CD4-positive, alpha-beta T cell treated with Interleukin-17A for 1 hour (primary cell): ENCODE measurements at places on chromosomes 3 and 15.

DNA sequence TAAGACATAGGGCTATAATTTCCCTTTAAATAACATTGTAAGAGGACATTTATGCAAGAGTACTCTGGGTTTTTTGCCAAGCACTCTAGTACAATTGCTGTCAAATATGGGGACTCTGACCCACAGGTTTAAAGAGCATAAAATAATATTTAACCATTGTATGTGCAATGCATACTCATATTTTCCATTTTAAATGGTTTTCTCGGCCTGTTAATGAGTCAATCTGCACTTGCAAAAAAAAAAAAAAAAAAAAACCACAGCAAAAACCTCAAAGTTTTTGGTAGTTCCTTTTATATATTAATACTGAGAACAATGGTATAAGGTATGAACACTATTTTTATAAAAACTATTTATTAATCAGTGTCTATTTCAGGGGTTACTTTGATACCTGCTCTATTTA is 304.0 kb upstream of the CBLB start:
- peak; percentile 36 for DNase-seq

- no peak for DNase-seq
These were observed 32.5 kb downstream of the NME9 start for GRCh38 chr3:138297059-138297607.

DNA sequence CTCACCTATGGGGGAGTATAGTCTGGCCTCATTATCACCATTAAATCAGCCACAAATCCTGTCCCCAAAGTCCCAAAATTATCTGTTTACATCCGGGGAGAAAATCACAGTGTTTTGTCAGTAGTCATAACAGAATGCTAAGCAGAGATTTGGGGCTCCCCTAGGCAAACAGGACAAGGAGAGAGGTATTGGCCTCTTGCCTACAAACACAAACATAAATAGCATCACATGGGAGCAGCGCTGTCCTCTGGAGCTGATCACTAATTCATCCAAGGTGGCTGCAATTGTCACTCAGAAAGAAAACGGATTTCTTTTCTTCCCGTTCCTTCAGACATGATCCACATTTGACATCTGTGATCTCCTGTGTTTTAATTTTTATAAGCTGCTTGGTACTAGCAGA is 1028.1 kb downstream of the NTRK3 start:
- DNase-seq = no peak

DNA sequence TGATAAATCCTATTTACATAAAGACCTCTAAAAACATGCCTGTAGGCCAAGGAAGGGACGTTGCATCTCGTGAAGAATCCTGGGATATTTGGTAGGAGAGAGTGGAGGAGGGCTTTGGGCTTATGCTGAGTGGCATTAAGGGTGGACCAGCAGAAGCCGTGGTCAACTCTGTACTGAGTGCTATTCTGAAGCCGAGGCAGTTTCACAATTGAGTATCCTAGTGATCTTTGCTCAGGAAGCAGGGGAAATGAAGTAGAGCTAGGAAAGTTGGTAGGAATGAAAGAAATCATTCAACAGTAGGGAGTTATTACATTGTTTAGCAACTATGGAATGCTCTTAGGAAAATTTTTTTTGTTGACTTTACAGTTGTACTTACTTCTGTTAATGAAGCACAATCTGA is 24.2 kb downstream of the MCTP2 start:
- DNase-seq = no peak

DNA sequence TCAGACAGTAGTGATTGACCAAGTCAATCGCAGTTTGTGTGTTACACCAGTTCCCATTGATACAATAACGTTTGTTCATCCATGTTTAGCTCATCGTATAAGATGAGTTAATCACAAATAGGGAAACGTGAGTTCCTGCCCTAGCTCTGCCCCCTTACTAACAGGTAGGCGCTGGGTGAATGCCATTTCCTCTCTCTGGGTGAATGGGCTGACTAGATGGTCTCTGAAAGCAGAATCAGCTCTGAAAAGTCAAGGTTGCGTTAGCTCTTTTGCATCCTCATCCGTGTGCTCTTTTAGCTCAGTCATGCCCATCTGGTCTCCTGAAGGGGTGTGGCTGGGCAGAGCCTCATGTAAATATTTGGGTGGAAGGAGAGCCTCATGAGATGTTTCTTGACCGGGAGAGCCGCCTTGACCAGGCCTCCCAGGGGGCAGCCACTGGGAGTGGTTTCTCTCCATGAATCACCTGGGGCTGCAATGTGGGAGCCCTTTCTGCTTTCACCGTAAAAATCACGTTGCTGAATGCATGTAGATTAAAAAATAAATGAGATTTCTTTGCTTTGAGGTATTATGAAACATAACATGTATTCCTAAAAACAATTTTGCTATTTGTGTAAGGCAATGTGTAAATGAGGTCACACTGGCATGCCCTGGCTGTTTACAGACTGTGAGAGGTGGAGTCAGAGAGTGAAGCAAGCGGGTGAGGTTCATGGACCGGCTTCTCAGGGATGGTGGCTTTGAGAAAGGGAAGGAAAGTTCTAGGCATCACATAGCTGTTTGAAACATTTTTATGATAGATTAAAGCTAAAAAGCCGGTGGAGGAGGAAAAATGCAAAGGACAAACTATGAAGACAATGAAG is 108.4 kb upstream of the RASGRP1 start:
- DNase-seq = peak; percentile 51

DNA sequence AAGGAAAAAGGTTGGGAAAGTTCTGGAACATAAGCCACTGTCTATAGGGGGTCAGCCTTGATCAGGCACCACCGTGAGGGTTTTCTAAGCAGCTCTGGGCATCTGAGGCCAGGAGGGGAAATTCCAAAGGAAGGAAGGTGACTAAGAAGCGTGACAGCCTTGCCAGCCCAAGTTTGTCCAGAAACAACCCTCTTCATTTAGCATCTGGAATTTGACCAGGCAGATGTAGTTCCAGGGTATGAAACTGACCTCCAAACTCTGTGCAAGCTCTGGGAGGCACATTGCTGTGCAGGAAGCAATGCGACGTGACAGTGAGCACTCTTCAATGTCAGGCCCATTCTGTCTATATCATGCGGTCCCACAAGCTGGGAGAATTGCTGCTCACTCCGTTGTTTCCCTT is 85.4 kb upstream of the TPM1 start:
- DNase-seq = no peak

GRCh38 chr3:45208586-45208985 is 17.5 kb downstream of the TMEM158 start:
- DNase-seq = no peak
